Osteocyte (in vitro differentiated cells): ENCODE measurements at places on chromosomes 5 and 9. TPM values are rescaled to one million over a fixed set of nuclear protein-coding genes. Genes with fewer than 3 reads are reported as not detected.

GRCh38 chr5:66171349-66172344 is 27.5 kb downstream of the SREK1 start:
- no peak for DNase-seq

DNA sequence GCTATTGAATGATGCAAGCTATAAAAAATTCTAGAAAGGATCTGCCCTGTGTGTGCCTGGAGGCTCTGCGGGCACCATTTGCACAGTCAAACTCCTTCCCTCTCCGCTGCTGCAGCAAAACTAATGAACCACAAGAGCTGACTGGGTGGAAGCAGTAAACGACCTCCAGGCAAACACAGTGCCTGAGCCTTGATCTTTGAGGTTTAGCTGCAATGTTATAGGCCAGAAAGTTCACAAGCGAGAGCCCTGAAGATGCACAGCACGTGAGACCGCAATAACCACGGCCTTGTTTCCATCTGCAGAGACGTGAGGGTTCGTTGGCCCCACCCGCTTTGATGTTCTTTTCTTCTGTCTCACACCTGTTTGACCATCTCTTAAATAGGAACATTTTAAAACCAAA is 69.2 kb upstream of the S1PR3 start:
- no peak for DNase-seq

DNA sequence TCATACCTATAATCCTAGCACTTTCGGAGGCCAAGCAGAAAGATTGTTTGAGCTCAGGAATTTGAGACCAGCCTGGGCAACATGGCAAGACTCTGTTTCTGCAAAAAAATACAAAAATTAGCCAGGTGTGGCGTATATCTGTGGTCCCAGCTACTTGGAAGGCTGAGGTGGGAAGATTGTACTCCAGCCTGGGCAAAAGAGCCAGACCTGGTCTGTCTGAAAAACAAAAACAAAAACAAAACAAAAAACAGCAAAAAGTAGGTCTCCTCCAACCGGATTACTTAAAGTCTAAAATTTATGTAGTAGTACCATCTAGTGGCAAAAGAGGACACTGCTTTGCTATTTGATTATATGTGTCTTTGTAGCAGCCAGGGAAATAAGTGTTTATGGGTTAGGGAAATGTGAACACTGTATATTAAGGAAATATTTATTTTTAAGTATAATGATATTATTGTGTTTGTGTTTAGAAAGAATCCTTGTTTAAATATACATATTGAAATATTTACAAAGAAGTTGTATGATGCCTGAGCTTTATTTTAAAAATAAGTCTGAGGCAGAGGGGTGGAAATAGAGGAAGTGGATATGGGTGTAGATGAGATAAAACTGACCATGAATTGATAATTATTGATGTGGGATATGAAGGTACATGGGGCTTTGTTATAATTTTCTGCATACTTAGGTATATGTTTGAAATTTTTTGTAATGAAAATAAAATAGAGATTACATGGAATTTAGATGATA is 20.0 kb downstream of the APC start:
- DNase-seq: no peak

The SLC36A2 gene
- total RNA-seq: not detected in 2 replicates

GRCh38 chr5:151094852-151095245 is 14.0 kb upstream of the TNIP1 start:
- DNase-seq: no peak

GRCh38 chr9:101791938-101792337 is 53.5 kb upstream of the GRIN3A start:
- no peak for DNase-seq

DNA sequence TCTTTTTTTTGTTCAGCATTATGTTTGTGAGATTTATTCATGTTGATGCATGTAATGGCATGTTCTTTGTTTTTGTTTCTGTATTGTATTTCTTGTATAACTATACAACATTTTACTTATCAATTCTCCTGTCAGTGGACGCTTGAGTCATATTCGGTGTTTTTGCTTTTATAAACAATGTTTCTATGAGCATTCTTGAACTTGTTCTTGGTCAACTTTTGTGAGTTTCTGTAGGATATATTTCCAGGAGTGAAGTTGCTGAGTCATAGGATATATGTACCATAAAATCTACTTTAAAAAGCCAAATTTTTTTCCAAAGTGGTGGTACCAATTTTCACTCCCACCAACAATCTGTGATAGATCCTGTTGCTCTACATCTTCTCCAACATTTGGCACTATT is 104.8 kb downstream of the VCAN start:
- DNase-seq: no peak

DNA sequence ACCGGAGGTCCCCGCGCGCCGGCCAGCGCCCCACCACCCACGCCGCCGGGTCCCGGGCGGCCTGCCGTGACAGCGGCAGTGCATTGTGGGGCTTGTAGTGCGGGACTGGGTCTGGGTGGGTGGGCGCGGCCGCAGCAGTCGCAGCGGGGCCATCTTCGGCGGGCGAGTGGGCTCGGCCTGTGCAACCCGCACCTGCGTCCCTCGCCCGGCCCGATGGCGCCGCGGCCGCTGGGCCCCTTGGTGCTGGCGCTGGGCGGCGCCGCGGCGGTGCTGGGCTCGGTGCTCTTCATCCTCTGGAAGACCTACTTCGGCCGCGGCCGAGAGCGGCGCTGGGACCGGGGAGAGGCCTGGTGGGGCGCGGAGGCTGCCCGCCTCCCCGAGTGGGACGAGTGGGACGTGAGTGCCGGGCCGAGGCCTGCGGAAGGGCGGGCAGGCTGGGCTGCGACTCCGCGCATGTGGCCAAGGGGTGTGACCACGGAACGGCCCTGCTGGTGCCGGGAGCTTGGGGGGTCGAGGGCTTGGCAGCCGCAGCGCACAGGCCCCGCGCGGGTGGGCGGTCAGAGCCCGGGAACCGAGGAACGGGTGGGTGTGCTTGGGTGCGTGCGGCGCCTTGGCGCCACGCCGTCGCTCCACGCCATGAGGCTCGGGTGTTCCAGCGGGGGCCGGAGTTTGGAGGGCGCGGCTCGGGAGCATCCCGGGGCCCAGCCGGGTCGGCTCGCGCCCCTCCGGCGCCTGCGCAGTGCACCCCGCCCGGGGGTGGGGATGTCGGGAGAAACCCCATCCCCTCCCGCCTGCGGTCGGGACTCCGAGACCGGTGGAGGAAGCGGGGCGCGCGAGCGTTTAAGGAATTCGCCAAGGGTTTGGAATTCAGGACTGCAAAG is at the start of gene ARL10:
Gene ARL10, plus strand, starts transcription at position 137 of the 881 bp plus-strand sequence. Its CDS starts 77 bp downstream, at position 214.
- DNase-seq: peak; percentile 87

GRCh38 chr5:148469501-148469935 is 85.8 kb downstream of the FBXO38 start:
- no peak for DNase-seq

DNA sequence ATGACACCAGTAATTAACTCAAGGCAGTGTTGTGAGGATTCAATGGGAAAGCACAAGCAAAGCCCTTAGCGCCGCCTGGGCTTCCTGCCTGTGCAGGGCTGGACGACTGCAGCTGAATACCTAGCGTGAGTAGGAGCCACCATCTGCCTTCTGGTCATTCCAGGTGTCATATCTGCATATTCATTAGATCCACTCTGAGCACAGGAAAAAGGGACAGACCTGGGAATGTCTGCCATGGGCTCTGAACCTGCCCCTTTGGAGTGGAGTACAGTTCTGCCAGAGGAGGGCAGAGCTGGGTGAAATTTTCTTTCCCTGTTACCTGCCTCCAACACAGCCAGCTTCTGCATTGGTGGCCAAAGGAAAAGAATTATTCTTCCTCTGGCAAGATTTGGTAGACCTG is 298.8 kb downstream of the NSG2 start:
- no peak for DNase-seq

DNA sequence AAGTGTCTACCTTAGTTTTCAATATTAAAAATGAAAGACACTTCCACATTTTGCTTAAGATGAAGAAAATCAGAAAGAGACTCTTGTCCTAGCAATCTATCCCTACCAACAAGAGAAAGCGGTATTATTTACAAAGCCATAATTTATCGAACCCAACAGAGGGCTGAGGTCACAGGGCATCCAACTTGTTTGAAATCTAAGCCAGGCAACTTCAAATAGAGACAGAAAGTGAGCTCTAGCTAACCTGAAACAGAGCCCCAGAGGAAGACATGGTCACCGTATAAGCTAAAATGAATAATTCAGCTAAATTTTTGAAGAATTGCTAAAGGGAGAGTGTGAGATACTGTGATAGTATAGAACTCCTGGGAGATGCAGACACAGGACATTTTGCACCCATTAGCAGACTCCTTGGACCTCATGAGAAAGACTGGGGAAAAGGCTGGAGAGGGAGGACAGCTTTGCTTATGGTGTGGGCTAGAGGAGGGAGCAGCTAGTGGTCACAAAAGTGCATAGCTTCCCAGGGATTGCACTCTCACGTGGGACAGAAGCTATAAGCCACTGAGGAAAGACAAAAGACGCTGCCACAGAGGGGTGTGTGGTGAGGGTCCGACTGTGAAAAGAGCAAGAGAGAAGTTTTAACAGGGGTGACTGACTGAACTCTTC is 624.2 kb upstream of the GRIN3A start:
- DNase-seq: no peak

The PKD2L2 gene
- not detected in 2 replicates for total RNA-seq

DNA sequence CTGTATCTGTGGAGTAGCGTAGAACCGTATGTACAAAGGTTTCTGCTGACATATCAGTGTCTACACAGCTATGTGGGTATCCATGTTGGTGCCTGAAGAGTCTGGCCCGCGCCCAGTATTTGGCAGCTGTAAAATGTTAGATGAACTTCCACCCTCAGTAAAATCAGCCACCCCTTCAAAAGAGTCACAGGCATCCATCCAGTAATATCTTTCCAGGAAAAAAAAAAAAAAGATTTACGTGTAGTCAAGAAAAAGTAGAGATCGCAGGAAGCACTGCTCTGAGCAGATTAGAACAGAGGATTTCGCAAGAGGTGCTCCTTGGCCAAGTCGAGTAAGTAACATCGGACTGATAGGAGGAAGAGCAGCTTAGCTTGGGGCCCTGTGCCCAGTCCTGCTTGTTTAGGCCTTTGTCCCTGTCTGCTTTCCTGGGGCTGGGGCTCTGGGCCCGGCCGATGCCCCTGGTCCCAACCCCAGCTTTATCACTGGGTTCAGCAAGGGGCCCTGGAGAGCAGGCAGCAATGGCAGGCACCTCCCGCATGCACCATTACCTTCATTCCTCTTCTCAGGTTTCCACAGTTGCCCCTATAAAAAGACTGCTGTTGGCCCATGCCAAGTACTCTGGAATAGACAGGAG is 21.2 kb downstream of the DAPK1 start:
- peak; percentile 38 for DNase-seq

The GZMA gene
- total RNA-seq: not detected in 2 replicates

GRCh38 chr5:11026543-11026942 is 265.5 kb upstream of the DAP start:
- no peak for DNase-seq

GRCh38 chr9:113602126-113603047 is 138.9 kb downstream of the RGS3 start:
- DNase-seq: no peak

The PRRX2 gene
- 5.6 and 6.4 TPM in 2 replicates for total RNA-seq

GRCh38 chr9:71916834-71917534 is 5.5 kb downstream of the C9orf85 start:
- no peak for DNase-seq

DNA sequence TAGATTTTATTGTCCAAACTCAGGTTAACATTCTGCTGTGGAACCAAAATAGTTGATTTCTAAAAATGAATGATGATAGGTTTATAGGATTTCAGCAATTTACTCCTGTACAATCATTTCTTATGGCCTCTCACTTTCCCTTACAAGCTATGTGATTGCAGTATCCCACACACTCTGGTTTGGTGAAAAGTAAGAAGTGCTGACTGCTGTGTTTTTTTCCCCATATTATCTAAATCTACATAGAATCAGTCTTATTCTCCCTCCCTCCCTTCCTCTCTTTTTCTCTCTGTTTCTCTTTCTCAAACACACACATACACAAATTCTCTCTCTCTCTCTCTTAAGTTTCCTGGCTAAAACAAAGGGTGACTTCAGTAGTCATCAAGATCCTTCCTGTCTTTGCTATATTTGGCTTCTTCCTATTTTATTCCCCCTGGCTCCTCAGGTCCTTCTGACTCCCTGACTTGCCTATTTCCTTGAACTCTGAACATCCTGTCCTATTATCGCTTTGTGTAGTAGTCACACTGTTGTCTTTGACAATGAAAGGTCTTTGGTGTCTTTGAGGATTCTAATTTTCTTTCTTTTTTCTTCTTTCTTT is 55.9 kb upstream of the HAPLN1 start:
- no peak for DNase-seq

The ACER2 gene
- 0.52 and 0.70 TPM in 2 replicates for total RNA-seq

DNA sequence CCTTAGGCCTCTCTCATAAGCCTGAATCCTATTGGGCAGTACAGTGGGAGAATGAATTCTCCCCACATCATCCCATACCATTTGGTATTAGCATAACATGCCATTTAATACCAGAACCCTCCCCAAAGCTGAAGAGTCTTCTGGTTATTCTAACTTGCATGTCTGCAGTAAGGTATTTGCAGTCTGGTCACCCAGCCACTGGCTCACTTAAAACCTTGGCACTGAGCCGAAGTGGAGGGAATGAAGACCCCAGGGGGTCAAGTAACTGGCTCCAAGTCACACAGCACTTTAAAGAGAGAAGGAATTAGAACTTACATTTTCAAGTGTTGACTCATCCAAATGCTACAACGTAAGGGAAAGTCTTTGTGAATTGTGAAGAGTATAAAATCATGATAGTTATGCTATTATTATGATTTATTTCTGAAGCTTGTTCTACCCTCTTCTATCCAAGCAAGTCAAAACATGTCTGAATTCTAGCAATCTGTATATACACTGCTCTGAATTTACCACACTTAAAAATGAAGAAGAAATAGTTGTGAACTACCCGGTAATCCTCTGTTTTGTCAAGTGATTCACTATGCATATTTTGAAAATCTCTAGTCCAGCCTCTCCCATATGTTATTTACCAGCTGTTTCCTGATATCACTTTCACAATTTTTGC is 28.5 kb downstream of the GLRA1 start:
- peak; percentile 87 for DNase-seq

GRCh38 chr9:22037954-22038690 is 29.0 kb upstream of the CDKN2B start:
- no peak for DNase-seq

GRCh38 chr5:107408564-107408963 is 262.2 kb downstream of the EFNA5 start:
- DNase-seq: no peak

The DMRT3 gene
- not detected in 2 replicates for total RNA-seq

- DNase-seq: no peak
Observed at GRCh38 chr5:179801304-179802206, 5.1 kb downstream of the MGAT4B start.

- DNase-seq: no peak
Observed at GRCh38 chr5:171969288-171969880, 37.1 kb downstream of the FBXW11 start.

- no peak for DNase-seq
Observed at GRCh38 chr9:74570879-74571512, 73.9 kb downstream of the RORB start.

The KIAA0825 gene
- 5.0 and 5.6 TPM in 2 replicates for total RNA-seq

GRCh38 chr9:76756941-76757673 is 7.1 kb upstream of the PCA3 start:
- no peak for DNase-seq

The ZNF366 gene
- total RNA-seq: not detected in 2 replicates

- no peak for DNase-seq
Observed at GRCh38 chr5:151926188-151926587, 1.5 kb upstream of the GLRA1 start.

The LCN9 gene
- not detected in 2 replicates for total RNA-seq
